Aorta (tissue), 5 donors: ENCODE measurements at places on chromosomes 4 and X.

DNA sequence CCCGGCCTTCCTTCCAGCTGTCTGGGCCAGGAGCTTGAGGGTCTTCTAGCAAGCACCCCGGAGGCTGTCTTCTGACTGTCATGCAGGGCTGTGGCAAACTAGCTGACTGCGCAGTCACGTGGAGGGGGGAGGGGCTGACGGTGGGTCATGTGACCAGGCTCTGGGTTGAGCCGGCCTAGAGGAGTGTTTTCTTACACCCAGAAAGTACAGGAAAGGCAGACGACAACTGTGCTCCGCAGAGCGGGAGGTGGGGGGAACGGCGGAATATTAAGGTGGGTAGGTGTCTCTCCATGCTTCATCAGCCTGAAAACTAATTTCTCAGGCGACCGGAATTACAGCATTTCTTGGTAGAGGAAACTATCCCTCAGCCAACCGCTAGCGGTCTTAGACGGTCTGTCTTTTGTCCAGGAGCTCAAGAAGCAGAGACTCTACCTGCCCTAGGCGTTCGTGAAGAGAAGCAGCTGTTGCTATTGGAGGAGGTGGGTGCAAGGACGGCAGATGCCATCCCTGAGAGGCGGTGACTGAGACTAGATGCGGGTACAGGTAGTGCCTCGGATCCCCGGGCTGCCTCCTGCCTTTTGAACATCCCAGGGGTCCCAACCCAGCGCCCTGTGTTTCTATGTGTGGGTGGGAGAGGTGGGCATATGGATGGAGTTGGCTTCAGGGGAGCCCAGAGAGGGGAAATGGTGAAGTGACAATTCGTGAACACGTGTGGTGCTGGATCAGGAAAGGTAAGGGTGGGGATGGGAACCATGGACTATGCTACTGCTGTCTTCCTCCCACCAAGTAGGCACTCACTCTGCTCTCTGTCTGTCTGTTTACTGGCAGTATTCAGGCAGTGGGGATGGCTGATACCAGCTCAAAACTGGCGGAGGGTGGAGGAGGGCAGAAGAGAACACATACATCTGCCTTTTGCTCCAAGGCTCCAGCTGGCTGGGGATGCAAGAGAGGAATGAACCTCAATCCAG lies 8.8 kb downstream of the GPRASP1 start:
- peak overlapping the region; percentile 8 for H3K4me3 ChIP-seq
- no peaks in the 10 kb centered on the region for H3K27me3 ChIP-seq
- peak; percentile 92 for DNase-seq
- H3K36me3 ChIP-seq, result no peaks in the 10 kb centered on the region
- H3K27ac ChIP-seq, result peak overlapping the region; percentile 33

DNA sequence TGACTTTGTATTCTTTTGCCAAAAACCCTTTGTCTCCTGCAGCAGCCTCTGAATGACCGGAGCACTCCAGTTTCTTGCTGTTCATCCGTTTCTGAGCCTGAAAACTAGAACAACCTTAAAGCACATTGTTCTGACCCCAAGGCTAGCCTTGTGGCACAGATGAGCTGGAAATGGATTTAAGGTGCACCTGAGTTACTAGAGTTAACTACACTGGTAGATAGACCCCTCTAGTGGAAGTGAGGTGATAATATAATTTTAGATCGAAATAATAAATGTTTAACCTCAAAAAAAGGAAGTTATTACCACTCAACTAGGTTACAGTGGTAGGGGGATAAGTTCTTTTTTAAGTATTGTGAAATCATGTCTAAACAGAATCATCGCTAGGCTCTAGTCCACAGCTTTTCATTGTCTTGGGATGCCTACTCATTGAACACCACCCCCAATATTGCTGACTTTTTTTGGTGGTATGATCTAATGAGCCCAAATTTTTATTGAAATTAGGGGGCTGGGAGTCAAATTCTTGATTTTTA lies 2.7 kb downstream of the PLS3 start:
- peak overlapping the region; percentile 63 for H3K27ac ChIP-seq
- H3K36me3 ChIP-seq, result no peaks in the 10 kb centered on the region
- H3K4me3 ChIP-seq, result peak overlapping the region; percentile 49

DNA sequence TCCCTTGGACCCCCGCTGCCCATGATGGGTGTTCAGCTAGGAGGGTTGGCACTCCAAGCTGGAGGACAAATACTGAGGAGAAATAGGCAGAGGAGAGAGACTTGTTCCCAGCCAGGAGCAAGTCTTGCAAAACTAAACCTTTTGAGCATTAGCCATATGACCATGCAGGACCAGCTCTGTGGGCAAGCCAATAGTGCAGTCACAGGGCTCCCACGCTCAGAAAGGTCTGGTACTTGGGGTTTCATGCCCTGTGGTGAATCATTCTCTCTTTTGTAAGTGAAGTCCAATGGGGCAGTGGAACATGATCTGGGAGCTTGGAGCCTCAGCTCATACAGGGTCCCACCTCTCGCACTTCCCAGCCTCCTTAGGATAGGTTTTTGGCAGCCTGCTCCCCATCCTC lies 300.9 kb downstream of the BCOR start:
- no peak for DNase-seq
- no peak overlapping the region for H3K27ac ChIP-seq
- H3K4me3 ChIP-seq, result no peak overlapping the region
- H3K27me3 ChIP-seq, result no peaks in the 10 kb centered on the region

DNA sequence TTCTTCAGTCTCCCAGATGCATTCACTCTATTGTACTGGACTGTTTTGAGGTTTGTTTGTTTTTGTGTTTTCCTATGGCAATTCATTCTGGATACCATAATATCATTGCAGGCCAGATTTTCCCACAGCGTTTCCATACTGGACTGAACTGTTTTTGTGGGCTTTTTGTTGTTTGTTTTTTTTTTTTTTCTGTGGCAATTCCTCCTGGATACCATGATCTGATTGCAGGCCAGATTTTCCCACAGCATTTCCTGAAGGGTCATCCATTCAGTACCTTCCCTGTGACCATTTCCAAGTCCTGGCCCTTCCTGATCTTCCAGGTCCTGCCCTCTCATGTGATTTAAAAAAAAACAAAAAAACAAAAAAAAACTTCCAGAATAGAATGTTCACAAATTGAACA lies 33.9 kb upstream of the FAM241A start:
- H3K36me3 ChIP-seq, result no peaks in the 10 kb centered on the region
- H3K27me3 ChIP-seq, result no peaks in the 10 kb centered on the region
- no peak overlapping the region for H3K4me3 ChIP-seq
- DNase-seq, result no peak

- no peak for DNase-seq
- H3K4me3 ChIP-seq, result no peak overlapping the region
- no peaks in the 10 kb centered on the region for H3K36me3 ChIP-seq
- H3K27me3 ChIP-seq, result no peaks in the 10 kb centered on the region
- no peaks in the 10 kb centered on the region for H3K4me1 ChIP-seq
Measured at GRCh38 chrX:31423609-31424189, 351.9 kb upstream of the FTHL17 start.

GRCh38 chrX:617401-617800 lies 13.2 kb upstream of the SHOX start:
- no peak overlapping the region for H3K4me3 ChIP-seq
- no peaks in the 10 kb centered on the region for H3K36me3 ChIP-seq
- H3K27me3 ChIP-seq, result no peaks in the 10 kb centered on the region
- H3K4me1 ChIP-seq, result no peaks in the 10 kb centered on the region
- DNase-seq, result no peak
- H3K27ac ChIP-seq, result no peak overlapping the region

- H3K36me3 ChIP-seq, result no peaks in the 10 kb centered on the region
- DNase-seq, result no peak
- no peaks in the 10 kb centered on the region for H3K4me1 ChIP-seq
- H3K27ac ChIP-seq, result no peak overlapping the region
- H3K27me3 ChIP-seq, result no peaks in the 10 kb centered on the region
- no peak overlapping the region for H3K4me3 ChIP-seq
Measured at GRCh38 chrX:78540171-78540570, 119.0 kb downstream of the RTL3 start.
